ENCODE measurements at places on chromosomes 6 and 20.

GRCh38 chr6:110625883-110626282, 149.5 kb upstream of the SLC22A16 start:
- H3K27me3 ChIP-seq = no peaks in the 10 kb centered on the region
- no peaks in the 10 kb centered on the region for H3K4me1 ChIP-seq
- DNase-seq = no peak
- H3K27ac ChIP-seq = no peak overlapping the region

DNA sequence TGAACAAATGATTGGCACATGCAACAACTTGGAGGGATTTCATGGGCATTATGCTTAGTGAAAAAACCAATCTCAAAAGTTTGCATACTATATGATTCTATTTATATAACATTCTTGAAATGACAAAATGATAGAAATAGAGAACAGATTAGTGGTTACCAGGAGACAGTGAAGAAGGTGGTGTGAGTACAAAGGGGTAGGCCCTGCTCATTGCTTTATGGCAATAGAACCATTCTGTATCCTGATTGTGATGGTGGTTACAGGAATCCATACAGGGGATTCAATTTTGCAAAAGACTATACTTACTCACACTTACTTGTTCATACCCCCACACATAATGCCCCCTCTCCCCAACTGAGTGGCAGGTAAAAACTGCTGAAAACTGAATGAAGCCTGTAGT, 30.2 kb upstream of the LAMA4 start:
- no peak overlapping the region for H3K4me3 ChIP-seq
- no peaks in the 10 kb centered on the region for H3K27me3 ChIP-seq
- no peak for DNase-seq
- no peaks in the 10 kb centered on the region for H3K36me3 ChIP-seq
- no peak overlapping the region for H3K27ac ChIP-seq

- H3K27ac ChIP-seq = no peak overlapping the region
- no peaks in the 10 kb centered on the region for H3K36me3 ChIP-seq
- no peaks in the 10 kb centered on the region for H3K27me3 ChIP-seq
- no peak overlapping the region for H3K4me3 ChIP-seq
- no peaks in the 10 kb centered on the region for H3K4me1 ChIP-seq
Measured at GRCh38 chr20:22503577-22503976, 80.8 kb downstream of the FOXA2 start.

GRCh38 chr20:37538003-37538402, 10.3 kb upstream of the BLCAP start:
- no peak overlapping the region for H3K4me3 ChIP-seq
- H3K27me3 ChIP-seq = no peaks in the 10 kb centered on the region
- no peaks in the 10 kb centered on the region for H3K36me3 ChIP-seq
- peak; percentile 27 for DNase-seq
- no peak overlapping the region for H3K27ac ChIP-seq

- H3K36me3 ChIP-seq = no peaks in the 10 kb centered on the region
- no peaks in the 10 kb centered on the region for H3K4me1 ChIP-seq
- DNase-seq = no peak
- peaks cover 6% of the 10 kb centered on the region for H3K27me3 ChIP-seq
- H3K4me3 ChIP-seq = no peak overlapping the region
Measured at GRCh38 chr6:30172681-30173080, 9.3 kb downstream of the TRIM15 start.
